WTC11 (cell line): ENCODE measurements at places on chromosomes 4 and X.

- DNase-seq = no peak
These were observed 84.3 kb upstream of the HPRT1 start for GRCh38 chrX:134375691-134376090.

DNA sequence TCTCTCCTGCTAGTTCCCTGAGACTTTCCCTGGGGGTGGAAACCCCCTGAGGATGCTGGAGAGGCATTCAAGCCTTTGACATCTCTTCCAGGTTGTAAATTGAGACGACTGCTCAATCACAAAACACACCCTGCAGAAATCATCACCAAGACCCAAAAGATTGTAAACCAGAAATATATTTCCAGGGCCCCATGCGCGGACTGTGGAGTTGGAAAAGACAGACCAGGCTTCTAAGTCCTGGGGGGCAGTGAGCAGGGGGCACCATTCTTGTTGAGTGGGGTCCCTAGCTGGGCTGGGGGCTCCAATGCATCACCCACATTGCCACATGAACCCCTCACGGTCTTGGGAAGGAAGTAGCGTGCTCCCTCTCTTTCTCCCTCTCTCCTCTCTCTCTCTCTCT lies 87.9 kb upstream of the C4orf50 start:
- DNase-seq = no peak

DNA sequence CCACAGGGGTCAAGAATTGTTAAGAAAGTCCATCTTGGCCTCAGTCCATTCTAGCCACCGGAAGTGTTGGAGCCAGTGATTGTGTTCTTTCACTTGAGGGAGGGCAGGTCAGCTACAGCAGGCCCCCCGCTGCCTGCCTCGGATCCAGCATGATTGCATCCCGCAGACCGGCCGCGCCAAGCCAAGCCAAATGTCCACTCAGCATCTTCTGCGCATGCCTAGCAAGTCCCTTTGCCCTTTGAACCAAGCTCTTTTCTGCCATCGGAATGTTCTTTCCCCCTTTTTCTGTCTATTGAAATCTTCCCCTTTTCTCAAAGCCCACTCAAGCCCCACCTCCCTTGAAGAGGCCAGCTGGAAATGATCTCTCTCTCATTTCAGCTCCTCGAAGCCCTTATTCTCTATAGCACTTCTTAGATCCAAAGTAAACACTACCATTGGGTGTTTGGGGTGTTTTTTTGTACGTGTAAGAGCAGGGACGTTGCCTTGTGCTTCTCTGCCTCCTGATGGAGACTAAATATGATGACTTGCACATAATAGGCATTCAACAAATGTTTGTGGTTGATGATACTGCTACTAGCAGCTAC lies 147.8 kb upstream of the BCOR start:
- no peak for DNase-seq

DNA sequence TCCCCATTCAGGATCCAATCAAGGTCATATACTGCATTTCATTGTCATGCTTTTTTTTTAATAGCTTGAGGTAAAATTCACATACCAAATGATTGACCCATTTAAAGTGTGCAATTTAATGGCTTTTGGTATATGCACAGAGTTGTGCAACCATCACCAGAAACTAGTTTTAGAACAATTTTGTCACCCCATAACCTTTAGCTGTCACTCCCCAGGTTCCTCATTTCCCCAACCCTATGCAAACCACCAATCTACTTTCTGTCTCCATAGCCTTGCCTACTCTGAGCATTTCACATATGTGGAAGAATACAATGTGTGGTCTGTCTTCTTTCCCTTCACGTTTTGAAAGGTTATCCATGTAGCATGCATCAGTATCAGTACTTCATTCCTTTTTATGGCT lies 1.4 kb upstream of the SMAD1 start:
- no peak for DNase-seq

GRCh38 chr4:120830204-120830603 lies 92.3 kb downstream of the PRDM5 start:
- no peak for DNase-seq

DNA sequence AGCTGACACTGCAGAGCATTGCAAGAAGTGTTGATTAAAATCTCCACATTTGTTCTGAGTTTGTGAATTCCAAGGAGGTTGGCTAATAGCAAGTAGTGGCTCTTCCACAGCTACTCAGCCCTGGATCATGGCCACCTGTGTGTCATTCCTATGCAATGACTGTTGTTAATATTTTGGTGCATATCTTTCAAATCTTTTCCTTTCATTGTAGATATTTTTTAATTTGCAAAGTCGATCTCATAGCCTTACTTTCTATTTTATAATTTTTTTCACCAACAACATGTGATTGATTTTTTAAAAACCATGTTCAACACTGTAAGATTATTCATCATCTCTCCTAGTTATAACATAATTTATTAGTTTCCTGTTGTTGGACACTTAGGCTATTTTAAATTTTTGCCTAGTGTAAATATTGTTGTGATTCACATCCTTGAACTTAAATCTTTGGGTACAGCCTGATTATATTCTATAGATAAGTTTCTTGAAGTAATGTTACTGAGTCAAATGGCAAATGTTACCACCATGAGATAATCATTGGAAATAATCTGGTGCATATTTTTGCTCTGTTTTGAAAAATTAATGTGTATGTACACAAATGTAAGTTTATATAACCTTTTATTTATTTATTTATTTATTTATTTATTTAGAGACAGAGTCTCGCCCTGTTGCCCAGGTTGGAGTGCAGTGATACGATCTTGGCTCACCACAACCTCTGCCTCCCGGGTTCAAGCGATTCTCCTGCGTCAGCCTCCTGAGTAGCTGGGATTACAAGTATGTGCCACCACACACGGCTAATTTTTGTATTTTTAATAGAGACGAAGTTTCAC lies 17.1 kb upstream of the ARHGAP10 start:
- DNase-seq = no peak

GRCh38 chr4:121485190-121485804 lies 104.5 kb upstream of the QRFPR start:
- no peak for DNase-seq

DNA sequence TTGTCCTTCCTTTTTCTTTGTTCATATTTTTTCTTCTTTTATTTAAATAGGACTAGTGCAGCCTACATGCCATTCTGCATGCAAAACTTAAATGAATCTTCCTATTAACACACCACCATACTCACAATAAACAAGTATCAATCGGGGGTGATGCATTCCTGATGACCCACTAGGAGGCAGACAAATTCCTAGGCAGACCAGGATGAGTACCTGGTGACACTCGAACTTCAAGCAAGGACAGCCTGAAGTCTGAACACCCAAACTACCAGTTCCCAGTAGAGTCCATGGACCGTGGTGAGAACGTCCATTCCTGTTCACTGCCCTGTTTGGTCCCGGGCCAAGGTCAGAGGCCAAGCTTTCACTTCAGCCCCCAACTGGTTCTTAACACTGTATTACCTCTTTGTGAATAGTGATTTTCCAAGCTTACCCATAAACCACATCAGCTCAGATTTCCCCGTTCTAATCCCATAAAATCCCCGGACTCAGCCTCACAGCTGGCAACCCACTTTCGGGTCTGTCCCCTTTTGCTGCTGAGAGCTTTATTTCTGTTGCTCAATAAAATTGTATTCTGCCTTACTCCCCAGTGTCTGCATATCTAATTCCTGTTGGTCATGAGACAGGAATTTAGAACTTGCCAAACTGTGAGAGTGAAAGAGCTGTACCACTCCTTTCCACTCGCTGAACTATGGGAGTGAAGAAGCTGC lies 1286.6 kb downstream of the FSTL5 start:
- no peak for DNase-seq

GRCh38 chr4:2623442-2623841 lies 87.0 kb downstream of the FAM193A start:
- no peak for DNase-seq

GRCh38 chrX:8868906-8869305 lies 67.7 kb upstream of the FAM9A start:
- no peak for DNase-seq

DNA sequence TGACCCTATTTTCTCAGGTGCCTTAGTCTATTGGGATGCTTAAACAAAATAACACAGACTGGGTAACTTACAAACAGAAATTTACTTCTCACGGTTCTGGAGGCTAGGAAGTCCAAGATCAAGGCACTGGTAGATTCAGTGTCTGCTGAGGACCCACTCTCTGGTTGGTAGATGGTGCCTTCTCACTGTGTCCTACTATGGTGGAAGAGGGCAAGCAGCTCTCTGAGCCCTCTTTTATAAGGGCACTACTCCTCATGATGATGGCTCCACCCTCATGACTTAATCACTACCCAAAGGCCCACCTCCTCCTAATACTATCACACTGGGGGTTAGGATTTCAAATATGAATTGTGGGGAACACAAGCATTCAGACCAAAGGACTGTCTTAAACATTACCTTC lies 11.8 kb downstream of the SMIM14 start:
- DNase-seq = no peak

GRCh38 chr4:31557437-31557836 lies 837.3 kb downstream of the PCDH7 start:
- no peak for DNase-seq

GRCh38 chrX:49291615-49292337 lies 11.7 kb upstream of the GAGE10 start:
- DNase-seq = peak; percentile 78

DNA sequence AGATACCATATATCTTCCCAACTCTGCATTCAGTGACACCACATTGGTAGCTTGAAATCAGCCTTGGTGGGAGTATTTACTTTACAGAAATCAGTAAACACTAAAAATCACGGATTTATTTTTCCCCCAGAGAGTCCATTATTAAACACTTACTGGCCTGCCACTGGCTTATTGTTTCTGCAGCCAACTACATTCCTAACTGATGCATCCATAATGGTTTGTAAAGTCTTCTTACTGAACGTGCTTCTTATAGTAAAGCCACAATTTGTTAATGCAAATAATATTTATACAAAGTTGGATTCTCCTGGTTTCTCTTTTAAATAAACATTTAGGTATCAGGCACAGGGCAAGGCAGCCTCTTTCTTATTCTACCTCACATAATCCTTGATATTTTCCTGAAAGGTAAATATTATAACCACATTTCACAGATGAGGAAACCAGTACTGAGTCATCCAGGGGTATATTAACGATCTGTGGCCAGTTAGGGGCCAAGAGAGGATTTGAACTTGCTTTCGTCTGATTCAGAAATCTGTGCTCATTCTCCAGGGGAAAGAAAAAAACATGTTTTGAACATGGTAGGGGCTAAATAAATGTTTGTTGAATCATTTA lies 136.5 kb downstream of the RAB28 start:
- no peak for DNase-seq

DNA sequence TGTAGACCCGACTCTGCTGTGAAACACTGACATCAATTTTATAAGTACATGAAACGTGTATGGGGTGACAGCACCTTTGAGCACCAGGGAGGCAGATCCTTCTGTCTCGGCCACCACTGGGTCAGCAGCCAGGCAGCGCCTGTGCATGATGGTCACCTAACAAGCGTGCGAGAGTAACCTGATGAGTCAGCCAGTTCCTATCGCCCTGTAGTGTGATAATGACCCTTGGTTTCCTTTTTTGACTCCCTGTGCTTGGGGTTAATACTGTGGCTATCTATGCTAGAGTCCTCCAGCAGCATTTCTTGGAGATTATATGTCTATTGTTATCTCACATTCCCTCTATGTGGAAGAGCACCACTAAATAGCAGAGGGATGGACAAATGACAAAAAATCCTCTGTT lies 101.6 kb downstream of the NPNT start:
- DNase-seq = no peak

DNA sequence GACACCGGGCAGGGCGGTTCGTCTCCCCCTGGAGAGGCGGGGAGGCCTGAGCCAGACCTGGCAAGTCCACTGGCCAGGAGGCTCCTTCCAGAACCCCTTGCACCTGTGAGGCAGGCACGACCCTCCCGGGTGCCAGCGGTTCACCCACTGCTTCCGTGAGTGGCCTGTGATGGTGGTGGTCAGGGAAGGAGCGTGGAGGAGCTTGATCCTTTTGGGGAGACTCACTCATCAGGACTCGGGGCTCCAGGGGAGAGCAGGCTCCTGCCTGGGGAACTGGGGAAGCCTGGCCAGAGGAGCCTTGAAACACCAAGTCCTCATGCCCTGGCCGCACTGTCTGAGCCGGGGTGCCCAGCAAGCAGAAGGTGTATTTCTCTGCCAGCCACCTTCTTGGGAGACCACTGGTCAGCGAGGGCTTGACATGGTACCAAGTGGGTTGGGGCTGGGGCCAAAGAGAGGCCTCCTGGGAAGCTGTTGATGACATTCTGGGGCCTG lies 860 bp downstream of the FAM50A start:
- no peak for DNase-seq

- no peak for DNase-seq
These were observed 41.0 kb upstream of the PDLIM5 start for GRCh38 chr4:94410678-94411206.

- DNase-seq = no peak
These were observed 1.6 kb downstream of the RPL9 start for GRCh38 chr4:39456946-39457763.

DNA sequence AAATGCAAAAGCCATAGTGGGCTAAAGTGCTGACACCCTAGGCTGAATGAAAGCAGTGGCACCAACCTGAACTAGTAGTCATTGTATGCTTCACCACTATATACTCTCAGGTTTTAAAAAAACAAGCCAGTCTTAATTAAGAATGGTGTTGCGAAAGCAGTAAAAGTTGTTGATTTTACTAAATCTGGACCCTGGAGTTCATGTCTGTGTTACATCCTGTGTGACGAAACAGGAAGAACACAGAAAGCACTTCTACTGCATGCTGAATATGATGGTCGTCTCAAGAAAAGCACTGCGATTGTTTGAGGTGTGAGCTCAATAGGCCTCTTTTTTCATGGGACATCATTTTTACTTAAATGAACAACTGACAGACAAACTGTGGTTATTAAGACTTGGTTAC lies 24.2 kb upstream of the GDPD2 start:
- no peak for DNase-seq

DNA sequence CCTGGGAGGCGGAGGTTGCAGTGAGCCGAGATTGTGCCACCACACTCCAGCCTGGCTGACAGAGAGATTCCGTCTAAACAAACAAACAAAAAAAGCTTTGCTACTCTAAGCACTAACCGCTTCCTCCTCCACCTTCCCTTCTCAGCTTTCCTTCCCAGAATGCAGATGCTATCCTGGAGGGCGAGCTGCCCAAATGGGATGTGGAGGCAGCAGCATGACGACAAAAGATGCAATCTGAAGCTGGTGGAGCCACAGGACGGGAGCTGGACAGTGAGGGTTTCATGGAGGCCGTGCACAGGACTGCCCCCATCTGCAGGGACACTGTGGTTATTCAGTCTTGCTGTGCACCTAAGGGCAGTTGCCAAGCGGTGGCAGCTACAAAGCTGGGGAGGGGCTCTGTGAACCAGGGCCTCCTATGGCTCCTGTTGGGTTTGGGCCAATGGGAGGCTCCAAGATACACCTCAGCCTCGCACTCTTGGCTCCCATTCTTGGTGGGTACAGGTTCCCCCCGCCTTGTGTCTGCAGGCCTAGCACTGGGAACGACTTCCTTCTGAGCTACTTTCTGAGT lies 47.4 kb downstream of the WDR1 start:
- DNase-seq = no peak

- DNase-seq = no peak
These were observed 89.1 kb downstream of the AKAP4 start for GRCh38 chrX:50111742-50112141.

- DNase-seq = no peak
These were observed 95.7 kb upstream of the OTUD4 start for GRCh38 chr4:145276050-145276449.

GRCh38 chrX:153030801-153031200 lies 25.5 kb upstream of the PNMA3 start:
- no peak for DNase-seq
